ENCODE measurements at places on chromosomes 2 and 18.

DNA sequence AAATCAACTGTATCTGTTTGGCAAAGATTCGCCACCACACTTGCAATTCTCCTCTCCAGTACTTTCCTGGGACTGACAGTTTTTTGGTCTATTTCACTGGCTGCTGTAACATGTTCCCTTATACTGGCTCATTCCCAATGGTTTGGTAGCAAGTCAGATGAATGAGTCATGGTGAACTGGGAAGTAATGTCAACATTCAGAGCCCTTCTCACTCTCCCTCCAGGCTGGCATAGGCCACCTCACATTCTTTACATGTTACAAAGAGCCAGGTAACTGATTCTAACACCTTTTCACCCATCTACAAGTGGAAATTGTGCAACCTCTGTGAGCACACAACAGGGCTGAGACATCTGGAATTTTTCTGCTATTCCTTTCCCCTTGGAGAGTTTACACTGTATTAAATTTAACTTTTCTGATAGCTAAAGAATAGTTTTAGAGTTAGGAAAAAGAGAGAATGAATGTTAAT, 111.3 kb upstream of the TLK1 start:
- DNase-seq = no peak

- no peak for DNase-seq
These were observed 289.7 kb downstream of the MYT1L start for GRCh38 chr2:2041256-2041824.

DNA sequence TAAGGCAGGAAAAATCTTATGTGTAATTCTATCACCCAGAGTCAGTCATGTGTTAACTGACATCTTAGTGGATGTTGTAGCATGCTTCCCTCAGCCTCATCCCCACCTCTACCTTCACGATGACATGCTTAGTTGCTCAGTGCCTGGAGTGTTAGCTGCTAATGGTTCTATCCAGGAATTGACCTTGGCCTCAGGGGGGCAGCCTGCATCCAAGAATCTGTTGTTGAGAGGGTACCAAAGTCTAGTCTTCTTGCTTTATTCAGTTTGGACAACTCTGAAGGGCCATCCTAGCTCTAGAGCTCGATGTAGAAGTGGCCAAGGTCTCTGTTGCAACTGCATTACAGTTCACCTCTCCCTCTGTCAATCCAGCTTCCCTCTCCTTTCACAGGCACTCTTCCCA, 61.2 kb downstream of the ACYP2 start:
- no peak for DNase-seq

DNA sequence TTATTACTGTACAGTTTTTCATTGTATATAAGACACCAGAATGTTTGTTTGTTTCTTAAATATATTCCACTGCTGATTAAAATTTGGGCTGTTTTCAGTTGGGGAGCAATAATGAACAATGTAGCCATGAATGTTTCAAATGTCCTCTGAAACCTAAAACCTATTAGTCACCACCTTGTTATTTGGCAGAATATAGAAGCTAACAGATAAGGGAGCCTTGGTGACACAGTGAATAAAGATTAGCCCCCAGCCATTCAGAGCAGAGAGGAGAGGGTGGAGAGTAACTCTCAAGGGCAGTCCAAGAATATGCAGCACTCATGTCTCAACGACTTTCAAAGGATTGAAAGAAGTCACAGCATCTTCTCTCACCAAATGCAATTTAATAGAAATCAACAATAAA, 43.1 kb upstream of the ATP8B1 start:
- no peak for DNase-seq

DNA sequence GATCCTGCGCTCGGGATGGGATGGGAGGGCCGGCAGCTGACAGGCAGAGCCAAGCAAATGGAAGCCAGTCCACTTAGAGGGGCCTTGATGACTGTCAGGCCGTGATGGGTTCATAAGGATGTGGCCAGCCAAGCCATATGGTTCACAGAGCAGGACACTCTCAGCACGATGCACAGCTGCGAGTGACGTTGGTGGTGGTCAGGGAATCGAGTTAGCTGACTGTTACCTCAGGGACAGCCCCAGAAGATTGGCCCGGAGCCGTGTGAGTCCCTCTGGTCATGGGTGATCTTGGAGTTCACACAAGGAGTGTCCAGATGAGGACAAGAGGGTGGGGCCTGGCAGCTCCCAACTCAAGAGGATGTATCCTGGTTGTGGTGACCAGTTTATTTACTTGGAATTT, 70.2 kb downstream of the TPGS2 start:
- no peak for DNase-seq

GRCh38 chr18:56748698-56749268, 97.6 kb downstream of the WDR7 start:
- no peak for DNase-seq

DNA sequence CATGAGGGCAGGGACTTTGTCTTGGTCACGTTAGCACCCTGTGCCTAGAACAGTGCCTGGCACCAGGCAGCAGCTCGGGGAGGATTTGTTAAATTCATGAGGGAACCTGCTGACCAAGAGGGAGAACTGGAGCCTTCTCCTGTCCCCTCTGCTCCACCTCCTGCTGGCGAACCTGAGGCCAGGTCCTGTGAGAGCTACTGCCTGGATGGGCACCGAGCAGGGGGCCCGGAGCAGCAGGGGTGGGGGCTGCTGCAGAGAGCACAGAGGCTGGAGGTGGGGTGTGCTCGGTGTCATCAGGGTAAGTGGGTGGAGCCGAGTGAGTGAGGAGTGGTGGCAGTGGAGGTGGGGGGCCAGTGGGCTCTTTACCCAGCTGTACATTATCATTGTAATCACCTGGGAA, 52.1 kb upstream of the FAHD2A start:
- DNase-seq = no peak

DNA sequence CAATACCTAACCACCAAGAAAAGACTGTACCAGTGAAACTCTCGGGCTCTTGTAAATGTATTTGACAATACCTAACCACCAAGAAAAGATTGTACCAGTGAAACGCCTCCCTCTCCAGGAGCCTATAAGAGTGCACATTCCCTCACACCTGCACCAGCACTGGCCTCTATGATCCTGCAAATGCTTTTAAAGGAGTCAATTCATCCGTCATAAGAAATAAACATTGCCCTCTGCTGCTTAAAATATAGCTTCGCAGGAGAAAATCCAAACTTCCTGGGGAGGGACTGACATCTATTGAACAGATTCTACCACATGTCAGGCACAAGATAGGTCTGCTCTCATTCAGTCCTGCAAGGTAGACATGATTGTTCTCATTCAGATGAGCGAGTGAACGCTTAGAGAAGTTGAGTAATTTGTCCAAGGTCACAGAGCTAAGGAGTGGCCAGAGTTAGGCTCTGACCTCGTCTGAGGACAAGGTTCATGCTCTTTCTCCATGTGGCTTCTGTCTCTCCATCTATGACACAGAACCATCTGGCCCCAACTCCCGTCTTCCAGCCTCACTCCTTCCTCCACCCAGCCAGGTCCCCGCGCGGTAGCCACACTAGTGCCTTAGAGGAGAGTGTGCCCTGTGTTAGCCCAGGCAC, 38.7 kb downstream of the MCFD2 start:
- no peak for DNase-seq

GRCh38 chr2:220465700-220466099, 838.3 kb downstream of the SLC4A3 start:
- no peak for DNase-seq

All from stimulated activated CD8-positive, alpha-beta memory T cell treated with anti-CD3 and anti-CD28 coated beads, Interleukin-7, amount 100 ng/mL, for 1 hour (primary cell).